Suprapubic skin (tissue), 4 donors: ENCODE measurements at places on chromosomes 12 and 14. TPM values are rescaled to one million over a fixed set of nuclear protein-coding genes. Genes with fewer than 3 reads are reported as not detected.

SLC7A7 gene
- total RNA-seq = 3.7 TPM

KRT2 gene
- total RNA-seq = 1,953 TPM

GALNT6 gene
- 33.8 TPM for total RNA-seq

STON2 gene
- total RNA-seq = 23.2 TPM

SMIM41 gene
- 0.51 TPM for total RNA-seq

GSG1 gene
- total RNA-seq = not detected

PLBD1 gene
- total RNA-seq = 20.7 TPM

LAG3 gene
- 1.4 TPM for total RNA-seq

LTBP2 gene
- total RNA-seq = 19.6 TPM

GPR65 gene
- not detected for total RNA-seq

RAB2B gene
- total RNA-seq = 20.8 TPM

FOXA1 gene
- total RNA-seq = 6.5 TPM

CLEC2D gene
- 2.3 TPM for total RNA-seq

CCDC38 gene
- not detected for total RNA-seq

TAS2R14 gene
- 0.83 TPM for total RNA-seq

CCNB1IP1 gene
- 42.5 TPM for total RNA-seq

HELB gene
- 2.0 TPM for total RNA-seq

SERPINA10 gene
- 0.24 TPM for total RNA-seq

KRT82 gene
- total RNA-seq = 5.7 TPM

C14orf180 gene
- not detected for total RNA-seq

SLC7A8 gene
- total RNA-seq = 59.8 TPM

GEMIN2 gene
- total RNA-seq = 15.9 TPM

NTN4 gene
- total RNA-seq = 15.9 TPM

PAH gene
- not detected for total RNA-seq

RACGAP1 gene
- 20.4 TPM for total RNA-seq

NGB gene
- not detected for total RNA-seq

PRICKLE1 gene
- 5.8 TPM for total RNA-seq

GLT8D2 gene
- 2.5 TPM for total RNA-seq
